Small intestine (tissue), 16 donors: ENCODE measurements at places on chromosomes 13 and 19.

DNA sequence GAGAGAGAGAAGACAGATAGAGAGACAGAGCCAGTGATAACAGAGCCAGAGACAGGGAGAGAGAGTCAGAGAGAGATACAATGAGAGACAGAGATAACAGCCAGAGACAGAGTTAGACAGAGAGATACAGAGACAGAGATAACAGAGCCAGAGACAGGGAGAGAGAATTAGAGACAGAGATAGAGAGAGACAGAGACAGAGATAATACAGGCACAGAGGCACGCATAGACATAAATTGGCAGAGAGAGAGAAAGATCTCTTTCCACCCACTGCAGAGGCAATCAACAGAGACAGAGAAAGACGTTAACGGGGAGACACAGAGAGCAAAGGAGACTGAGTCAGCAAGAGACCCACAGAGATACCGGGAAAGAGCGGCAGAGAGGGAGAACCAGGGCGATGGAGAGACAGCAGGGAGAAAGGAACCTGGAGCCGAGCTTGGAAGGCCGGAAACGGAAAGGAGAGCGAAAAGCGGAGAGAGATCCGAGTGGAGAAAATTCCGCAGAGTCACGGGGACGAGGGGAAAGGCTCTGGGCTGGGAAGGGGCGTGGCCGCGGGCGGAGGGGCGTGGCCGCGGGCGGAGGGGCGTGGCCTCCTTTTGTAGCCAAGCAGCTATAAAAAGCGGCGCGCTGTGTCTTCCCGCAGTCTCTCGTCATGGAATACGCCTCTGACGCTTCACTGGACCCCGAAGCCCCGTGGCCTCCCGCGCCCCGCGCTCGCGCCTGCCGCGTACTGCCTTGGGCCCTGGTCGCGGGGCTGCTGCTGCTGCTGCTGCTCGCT is at the start of gene TNFSF9:
TSS of gene TNFSF9 (plus strand) at position 641 of the 777 bp plus-strand sequence. CDS start at position 652, 11 bp downstream.
- DNase-seq, result peak; percentile 94

- DNase-seq, result no peak
Observed at GRCh38 chr19:48686088-48686487, 9.7 kb upstream of the FUT2 start.

- no peak for DNase-seq
Observed at GRCh38 chr19:5586300-5587070, 18.7 kb upstream of the TINCR start.

DNA sequence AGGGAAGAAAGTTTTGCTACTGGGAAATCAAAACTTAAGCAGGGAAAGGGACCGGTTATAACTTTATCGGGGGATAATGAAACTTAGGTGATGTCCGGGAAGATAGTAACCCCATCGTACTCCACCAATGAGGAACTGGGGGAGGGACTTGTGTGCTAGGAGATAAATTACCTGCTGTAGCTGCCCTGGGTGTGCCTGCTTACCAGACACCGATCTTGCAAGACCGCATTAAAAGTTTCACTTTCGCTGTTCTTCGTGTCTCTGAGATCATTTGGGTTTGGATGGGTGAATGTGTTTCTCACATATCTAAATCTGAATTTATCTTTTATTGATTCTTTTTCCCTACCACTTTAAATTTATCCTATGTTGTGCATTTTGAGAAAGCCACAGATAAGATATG is 381.4 kb downstream of the SLITRK6 start:
- peak; percentile 0 for DNase-seq

GRCh38 chr13:46022481-46022880 is 30.1 kb downstream of the ZC3H13 start:
- DNase-seq, result no peak

GRCh38 chr19:29927944-29928625 is 14.0 kb upstream of the URI1 start:
- DNase-seq, result no peak

GRCh38 chr13:73365681-73366080 is 306.9 kb downstream of the KLF5 start:
- peak; percentile 56 for DNase-seq

- no peak for DNase-seq
Observed at GRCh38 chr19:33640773-33641172, 19.0 kb downstream of the CHST8 start.

GRCh38 chr13:78787190-78787589 is 128.2 kb upstream of the OBI1 start:
- peak; percentile 2 for DNase-seq
